ENCODE measurements at places on chromosomes 12 and 14.
A peak's percentile ranks its signal among the peaks of the same experiment; 100 is the strongest.

DNA sequence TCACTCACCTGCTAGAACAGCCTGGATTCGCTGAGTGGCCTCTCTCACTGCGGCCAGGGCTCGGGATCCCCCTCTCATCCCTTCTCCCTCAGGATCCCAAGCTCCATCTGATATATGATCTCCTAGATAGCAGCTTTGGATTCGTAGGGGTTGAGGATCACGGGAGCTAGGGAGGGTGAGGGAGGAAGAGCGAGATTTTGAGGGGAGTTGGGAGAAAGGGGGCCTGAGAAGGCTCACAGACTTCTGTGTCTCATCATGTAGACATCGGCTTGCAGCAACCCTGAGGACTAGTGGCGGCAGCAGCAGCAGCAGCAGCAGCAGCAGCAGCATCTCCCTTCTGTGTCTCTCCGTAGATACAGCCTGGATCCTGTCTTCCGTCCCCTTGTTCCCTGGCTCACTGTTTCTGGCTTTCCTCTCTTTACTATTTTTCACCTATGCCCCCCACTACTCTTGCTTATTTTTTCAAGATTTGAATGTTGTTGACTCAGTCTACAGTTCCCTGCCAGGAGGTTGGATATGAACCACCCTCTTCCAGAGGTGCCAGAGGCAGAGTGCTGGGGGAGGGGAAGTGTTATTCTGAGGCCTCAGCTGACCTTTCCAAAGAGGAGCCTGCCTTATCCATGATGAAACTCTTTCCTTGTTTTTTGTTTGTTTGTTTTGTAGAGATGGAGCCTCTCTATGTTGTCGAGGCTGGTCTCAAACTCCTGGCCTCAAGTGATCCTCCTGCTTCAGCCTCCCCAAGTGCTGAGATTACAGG, at the start of gene CIROP:
Gene CIROP (minus strand): TSS at position 399 of the 757 bp plus-strand sequence. CDS start 69 bp downstream, at position 330.
- DNase-seq = no peak

- no peak for DNase-seq
These were observed 15.2 kb downstream of the RASSF3 start for GRCh38 chr12:64625243-64626077.

GRCh38 chr12:54191126-54191525, 2.3 kb upstream of the SMUG1 start:
- DNase-seq = no peak

GRCh38 chr12:51866762-51867161, 18.2 kb upstream of the FIGNL2 start:
- DNase-seq = no peak

- DNase-seq = no peak
These were observed 305.1 kb downstream of the TTC6 start for GRCh38 chr14:37900561-37900960.

GRCh38 chr14:98415766-98416165, 856.2 kb downstream of the BCL11B start:
- no peak for DNase-seq

- no peak for DNase-seq
These were observed 6.7 kb downstream of the MDM2 start for GRCh38 chr12:68814490-68815231.

DNA sequence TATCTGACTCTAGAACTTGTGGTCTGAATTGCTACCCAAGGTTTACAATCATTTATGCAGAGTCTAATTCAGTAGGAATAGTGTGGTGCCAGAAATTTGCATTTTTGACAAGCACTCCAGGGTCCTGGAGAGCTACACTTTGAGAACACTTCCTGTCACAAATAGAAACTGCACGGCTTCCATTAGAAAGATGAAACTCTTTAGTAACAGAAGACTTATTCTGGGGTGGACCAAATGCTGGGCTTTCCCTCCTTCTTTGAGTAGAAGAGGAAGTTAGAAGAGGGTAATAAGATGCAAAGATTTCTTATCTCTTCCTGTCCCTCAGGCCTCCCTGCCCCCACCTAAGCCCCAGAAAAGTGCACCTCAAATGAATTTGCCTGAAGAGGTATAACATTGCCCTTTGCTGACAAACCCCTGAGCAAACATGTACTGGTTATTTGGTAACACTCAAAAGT, 28.4 kb downstream of the DGLUCY start:
- DNase-seq = no peak

GRCh38 chr14:82999802-83000201, 1466.1 kb upstream of the SEL1L start:
- DNase-seq = no peak

GRCh38 chr12:64009321-64010068, 165.0 kb downstream of the SRGAP1 start:
- no peak for DNase-seq

GRCh38 chr12:79982086-79983062, 47.5 kb upstream of the PPP1R12A start:
- DNase-seq = no peak

- DNase-seq = no peak
These were observed 162.4 kb downstream of the AKAP6 start for GRCh38 chr14:32491416-32492016.

DNA sequence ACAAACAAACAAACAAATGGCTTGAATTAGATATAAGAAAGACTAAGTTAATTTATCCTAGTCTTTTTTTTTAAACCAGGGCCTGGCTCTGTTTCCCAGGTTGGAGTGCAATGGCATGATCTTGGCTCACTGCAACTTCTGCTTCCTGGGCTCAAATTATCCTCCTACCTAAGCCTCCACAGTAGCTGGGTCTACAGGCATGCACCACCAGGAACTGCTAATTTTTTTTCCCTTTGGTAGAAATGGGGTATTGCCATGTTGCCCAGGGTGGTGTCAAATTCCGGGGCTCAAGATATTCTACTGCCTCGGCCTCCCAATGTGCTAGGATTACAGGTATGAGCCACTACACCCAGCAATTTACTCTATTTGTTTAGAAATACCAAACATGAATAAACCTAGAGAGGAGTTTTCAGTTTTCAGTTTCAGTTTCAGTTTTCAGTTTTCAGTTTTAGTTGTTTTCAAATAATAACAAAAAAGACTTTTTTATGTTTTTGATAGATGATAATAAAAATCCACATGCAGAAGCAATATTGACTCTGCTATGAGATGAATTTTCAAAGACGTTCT, 817.0 kb downstream of the FLRT2 start:
- DNase-seq = no peak

- DNase-seq = no peak
These were observed 644.9 kb upstream of the FOXG1 start for GRCh38 chr14:28121512-28122297.

DNA sequence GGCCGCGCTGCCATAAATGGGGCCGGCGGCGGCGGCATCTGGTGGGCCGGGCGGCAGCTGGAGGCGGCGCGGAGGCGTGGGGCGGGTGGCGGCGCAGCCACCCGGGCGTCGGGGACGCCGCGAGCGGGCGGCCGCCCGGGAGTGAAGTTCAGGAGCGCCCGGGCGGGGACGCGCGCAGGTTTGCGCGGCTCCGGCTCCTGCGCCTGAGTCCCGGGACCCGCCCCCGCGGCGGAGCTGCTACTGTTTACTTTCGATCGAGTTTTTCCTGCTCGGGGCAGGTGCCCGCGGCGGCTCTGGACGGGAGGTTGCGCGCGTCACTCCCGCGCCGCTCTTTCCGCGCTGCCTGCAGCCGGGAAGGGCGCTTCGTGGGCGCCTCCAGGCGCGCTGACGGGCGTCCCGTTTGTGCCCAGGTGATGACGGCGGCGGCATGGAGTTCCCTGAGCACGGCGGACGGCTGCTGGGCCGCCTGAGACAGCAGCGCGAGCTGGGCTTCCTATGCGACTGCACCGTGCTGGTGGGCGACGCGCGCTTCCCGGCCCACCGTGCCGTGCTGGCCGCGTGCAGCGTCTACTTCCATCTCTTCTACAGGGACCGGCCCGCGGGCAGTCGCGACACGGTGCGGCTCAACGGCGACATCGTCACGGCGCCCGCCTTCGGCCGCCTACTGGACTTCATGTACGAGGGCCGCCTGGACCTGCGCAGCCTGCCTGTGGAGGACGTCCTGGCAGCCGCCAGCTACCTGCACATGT, at the start of gene ZBTB42:
Gene ZBTB42 (plus strand): TSS at position 331 of the 749 bp plus-strand sequence. CDS start 97 bp downstream, at position 428.
- peak; percentile 17 for DNase-seq

DNA sequence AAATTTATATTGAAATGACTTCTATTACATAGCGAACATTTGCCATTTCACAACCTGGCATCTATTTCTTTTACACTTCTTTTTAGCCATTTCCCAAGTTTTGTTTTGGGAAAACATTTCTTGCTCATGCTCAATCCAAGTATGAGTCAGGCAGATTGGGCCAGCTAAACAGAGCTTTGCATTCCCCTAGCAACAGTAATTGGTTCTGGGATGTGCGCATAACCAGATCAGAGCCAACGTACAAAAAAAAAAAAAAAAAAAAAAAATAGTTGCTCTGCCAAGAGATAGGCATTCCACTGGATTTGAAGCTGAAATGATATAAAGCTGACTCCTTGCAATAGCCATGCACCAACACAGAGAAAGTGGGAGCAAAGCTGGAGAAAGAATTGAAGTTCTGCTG, 37.5 kb downstream of the PLCZ1 start:
- no peak for DNase-seq

DNA sequence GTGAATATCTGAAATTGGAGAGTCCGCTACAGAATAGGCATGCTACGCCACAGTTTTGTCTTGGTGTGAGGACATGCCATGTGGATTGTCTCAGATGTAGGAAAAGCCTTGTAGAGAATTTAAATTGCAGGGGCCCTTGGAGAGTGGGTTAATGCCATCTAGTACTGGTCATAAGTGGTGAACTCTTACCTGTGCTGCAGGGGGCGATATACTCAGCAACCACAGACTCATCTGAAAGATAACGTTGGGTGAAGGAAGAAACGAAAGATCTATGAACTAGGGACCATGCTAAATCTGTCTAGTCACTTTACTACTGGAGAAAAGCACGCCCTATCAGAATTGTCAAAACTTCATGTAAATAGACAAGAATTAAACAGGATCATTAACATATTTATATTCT, 33.7 kb upstream of the A2M start:
- no peak for DNase-seq

- no peak for DNase-seq
These were observed 69.9 kb downstream of the TGFB3 start for GRCh38 chr14:75911883-75912282.

DNA sequence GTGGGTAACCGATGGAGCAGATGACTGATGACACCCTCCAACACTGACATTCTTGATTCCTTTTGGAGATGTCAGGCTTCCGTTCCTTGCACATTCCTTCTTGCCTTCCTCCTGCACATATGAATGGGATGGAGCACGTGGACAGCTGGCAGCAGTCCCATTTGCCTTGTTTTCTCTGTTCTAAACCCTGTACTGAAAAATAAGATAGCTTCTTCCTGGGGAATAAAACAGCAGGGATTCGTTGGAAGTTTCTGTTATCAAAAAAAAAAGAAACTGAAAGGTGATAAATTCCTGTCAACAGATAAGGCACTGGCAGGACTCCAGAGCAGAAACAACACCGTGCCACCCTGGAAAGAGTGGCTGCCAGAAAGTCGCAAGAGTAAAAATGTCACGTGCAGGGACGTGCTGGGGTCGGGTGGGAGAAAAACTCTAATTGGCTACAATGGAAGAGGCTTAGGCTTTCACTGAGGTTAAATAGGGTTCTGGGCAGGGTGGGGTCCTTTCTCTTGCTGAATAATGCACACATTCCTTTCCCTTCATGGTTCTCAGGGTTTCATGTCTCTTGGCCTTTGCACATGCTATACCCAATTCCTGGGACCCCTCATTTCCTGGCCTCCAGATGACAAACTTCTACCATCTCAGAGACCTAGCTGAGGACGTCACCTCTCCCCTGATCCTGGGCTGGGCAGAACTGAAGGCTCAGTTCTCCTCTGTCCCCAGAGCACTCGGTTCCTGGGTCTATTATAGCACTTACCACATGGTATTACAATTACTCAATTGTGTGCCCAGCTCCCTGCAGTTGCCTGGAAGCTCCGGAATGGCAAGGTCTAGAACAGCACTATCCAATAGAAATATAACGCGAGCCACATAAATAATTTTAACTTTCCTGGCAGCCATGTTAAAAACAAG, 7.0 kb upstream of the NUAK1 start:
- DNase-seq = no peak

DNA sequence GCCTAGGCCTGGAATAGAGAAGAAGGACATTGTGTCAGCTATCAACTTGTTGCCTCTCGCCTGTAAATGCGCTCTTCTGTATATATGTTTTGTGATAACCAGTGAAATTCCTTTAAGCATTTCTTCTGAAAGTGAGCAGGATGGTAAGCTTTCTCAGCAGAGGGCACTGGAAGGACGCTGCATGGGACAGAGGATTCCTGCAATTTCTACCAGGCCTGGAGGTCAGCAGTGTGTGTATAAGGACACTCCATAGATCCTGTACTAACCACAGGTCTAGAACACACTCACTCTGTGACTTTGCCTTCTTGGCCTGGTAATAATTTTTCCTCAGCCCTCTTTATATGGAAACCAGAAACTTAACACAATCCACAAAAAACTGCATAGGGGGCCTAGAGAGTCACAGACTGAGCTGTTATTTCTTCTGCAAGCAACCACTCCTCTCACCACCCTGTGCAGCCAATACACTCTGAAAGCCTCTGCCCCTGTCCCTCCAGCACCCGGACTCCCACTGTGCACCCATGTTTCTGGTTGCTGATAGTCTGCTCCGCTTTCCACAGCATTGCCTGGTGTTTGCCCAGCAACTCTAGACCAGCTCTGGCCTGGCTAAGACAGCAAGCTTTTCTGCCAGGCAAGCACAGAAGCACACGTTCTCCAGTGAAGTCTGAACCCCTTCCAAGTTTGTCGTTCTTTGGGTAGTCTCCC, 94.0 kb upstream of the RMST start:
- no peak for DNase-seq

DNA sequence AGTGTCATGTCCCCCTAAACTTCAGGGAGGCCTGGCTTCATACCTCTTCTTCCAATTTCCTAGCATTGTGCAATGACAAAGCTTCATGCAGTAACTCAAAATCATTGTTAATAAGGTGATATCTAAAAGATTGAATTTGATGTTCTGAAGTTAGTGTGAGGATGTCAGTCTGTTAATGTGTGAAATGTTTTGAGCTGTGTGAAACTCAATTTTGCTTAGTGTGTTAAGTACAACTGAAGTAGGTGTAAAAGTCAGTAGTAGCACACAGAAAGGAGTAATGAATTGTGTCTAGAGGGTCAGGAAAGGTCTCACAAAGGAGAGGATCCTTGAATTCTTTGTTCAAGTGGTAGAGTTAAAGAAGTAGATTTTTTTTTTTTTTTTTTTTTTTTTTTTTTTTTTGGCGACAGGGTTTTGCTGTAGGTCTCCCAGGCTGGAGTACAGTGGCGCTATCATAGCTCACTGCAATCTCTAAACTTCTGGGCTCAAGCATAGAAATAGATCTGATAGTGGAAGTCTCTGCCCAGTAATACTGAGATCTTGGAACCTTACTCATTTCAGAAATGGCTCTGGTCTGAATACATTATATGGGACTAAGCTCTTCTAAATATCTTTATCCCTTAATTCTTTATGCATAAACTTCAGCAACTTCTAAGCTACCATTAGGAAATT, 63.9 kb downstream of the FUT8 start:
- no peak for DNase-seq

GRCh38 chr14:102775855-102776760, 1.1 kb upstream of the TRAF3 start:
- no peak for DNase-seq

- DNase-seq = no peak
These were observed 605.2 kb downstream of the GALC start for GRCh38 chr14:87387806-87388205.

- DNase-seq = no peak
These were observed 18.0 kb downstream of the PUS7L start for GRCh38 chr12:43740511-43741100.
